ENCODE measurements at places on chromosomes 4 and X.

DNA sequence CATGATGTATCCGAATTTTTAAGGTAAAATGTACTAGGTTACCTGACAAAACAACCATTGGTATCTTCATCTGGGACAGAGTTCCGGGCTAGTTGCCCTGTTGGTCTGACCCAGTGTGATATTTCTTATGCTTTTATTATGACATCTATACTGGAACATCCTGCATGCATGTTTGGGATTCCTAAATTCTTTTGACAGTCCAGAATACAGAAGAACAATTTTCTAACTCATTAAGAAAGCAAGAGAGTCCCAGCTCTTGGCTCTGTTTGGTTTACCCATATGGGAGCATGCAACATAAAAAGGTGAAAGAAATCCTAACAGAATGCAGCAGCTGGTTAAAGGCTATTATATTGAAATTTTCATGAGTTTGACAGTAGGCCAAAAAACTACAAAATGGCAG, 247.7 kb upstream of the FTHL17 start:
- DNase-seq: no peak

DNA sequence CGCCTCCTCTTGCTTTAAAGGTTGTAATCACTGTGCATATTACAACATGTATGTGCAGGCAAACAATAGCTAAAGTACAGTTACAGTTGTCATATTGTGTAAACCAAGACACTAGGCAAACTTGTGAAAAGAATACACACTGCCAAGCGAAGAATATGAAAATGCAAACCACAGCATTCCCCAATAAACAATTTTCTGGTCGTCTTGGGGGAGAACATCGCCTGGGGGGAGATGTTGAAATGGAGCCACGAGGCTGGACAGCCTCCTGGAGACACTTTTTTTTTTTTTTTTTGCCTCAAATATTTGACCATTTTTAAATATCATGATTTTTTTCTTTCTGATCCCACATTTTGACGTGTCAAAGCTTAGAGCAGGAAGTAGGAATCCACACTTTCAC, 51.7 kb upstream of the PDLIM3 start:
- DNase-seq: no peak

GRCh38 chrX:48025561-48025960, 18.8 kb downstream of the SPACA5 start:
- peak; percentile 32 for DNase-seq

DNA sequence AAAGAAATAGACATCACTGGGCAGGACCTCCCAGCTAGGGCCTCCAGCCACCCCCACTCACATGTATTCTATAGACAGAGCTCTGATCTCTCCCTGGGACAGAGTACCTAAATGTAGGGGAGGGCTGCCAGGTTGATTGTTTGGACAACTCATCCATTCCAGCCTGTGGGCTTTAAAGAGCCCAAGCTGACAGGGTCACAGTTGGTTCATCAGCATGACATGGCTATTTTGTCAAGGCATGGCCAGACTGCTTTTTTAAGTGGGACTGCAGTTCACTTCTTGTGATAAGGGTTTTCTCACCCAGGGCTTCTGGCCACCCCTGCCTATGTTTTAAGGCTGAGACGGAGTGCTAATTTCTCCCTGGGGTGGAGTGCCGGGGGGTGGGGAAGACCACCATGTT, 63.3 kb downstream of the KLHL4 start:
- no peak for DNase-seq

DNA sequence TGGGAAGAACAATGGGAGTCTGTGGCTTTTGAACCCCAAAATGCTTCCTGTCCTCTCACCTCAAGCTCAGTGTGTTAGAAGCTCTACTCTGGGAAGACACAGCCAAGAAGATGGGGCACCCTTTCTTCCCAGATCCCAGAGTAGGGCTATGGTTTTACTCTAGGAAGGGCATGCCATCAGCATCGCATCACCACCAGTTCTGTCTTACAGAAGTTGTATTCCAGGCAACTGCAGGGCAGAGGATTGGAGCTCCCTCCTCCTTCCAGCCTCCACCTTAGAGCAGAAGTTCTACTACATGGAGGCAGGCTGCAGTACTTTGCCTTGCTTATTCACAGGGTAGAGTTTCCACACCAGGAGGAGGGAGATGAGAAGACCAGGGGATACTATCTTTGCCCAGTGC, 18.1 kb upstream of the ZFX start:
- no peak for DNase-seq

DNA sequence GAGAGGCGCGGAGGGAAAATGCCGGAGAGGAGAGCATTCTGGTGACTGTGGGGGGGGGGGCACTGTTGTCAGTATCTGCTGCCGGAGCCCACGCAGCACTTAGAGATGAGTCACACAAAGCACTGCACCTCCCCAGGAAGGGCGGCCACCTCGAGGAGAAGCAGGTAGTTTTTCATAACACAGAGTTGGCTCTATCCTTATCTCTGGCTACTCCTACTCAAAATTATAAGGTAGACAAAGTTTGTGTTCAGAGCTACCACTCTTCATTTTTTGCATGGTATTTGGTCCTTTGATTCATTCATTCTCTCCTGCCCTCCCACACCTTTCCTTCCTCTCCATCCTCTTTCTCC, 76.2 kb upstream of the SCOC start:
- DNase-seq: no peak

DNA sequence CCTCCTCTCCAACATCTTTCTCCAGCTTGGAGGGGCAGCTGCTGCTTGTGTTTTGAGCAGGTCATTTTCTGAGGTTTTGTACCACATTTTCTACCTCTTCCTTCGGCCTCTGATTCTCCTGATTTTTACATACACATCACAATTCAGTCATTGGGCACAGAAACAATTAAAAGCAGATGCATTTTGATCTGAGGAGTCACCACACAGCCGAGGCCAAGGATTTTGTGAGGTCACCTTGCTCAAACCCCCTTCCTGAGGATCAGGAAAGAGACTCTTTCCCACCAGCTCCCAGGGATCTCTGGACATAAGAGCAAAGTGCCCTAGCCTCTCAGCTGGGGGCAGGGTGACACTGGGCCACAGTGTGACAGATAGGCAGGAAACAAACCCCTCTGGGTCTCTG, 5.4 kb upstream of the FATE1 start:
- DNase-seq: no peak

DNA sequence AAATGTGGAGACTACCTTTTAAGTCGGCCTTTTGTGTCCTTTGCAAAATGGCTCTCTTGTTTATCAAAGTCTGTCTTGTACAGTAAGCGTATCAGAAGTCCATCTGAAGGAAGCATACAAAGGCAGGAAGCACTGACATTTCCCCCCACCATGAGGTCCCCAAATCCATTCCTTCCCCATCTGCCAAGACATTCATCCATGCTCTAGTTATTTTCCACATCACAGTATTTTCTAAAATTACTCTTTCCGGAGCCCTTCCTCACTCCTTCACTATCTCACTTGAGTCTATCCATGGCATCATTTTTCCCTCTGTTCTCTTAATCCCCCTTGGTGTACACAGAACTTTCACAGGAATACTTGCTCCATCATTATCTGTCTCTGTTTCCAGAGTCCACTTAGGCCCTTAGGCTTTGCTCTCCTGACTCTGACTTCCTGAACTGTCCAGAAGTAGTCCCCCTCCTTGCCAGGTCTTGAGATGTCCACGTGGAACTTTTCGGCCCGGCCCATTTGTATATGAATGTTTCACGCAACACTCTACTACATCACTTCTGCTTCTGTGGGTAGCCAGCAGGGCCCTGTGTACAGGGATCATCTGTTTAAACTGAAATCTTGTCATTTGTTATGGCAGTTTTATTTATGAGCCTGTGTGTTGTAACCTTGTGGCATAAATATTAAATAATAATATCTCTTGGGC, 2.1 kb downstream of the SEL1L3 start:
- DNase-seq: no peak

GRCh38 chr4:152992027-152992426, 55.9 kb downstream of the FHDC1 start:
- no peak for DNase-seq

DNA sequence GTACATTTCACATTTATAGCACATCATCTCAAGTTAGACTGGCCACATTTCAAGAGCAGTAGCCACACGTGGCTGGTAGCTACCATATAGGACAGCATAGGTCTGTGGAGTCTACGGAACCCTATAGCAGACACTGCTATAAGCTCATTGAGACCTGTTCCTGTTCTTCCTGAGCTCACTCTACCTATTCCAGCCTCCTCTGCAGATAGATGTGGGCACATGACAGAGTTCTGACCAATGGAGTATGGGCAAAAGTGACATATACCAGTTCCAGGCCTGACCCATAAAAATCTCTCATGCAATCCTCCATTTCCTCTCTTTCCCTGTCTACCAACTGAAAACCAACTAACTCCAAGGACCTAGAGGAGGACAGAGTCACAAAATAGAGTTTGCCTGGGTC, 3.5 kb upstream of the HDAC6 start:
- DNase-seq: no peak

DNA sequence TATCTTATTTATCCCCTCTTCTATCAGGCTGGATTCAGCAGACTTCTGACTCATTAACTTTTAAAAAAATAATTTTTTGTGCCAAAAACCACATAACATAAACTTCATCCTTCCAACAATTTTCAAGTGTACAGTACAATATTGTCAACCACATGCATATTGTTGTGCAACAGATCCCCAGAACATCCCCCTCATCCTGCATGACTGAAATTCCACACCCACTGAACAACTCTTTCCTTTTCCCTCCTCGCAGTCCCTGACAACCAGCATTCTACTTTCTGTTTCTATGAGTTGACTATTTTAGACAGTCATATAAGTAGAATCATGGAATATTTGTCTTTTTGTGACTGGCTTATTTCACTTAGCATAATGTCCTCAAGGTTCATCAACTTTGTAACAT, 2.2 kb upstream of the MID2 start:
- no peak for DNase-seq

DNA sequence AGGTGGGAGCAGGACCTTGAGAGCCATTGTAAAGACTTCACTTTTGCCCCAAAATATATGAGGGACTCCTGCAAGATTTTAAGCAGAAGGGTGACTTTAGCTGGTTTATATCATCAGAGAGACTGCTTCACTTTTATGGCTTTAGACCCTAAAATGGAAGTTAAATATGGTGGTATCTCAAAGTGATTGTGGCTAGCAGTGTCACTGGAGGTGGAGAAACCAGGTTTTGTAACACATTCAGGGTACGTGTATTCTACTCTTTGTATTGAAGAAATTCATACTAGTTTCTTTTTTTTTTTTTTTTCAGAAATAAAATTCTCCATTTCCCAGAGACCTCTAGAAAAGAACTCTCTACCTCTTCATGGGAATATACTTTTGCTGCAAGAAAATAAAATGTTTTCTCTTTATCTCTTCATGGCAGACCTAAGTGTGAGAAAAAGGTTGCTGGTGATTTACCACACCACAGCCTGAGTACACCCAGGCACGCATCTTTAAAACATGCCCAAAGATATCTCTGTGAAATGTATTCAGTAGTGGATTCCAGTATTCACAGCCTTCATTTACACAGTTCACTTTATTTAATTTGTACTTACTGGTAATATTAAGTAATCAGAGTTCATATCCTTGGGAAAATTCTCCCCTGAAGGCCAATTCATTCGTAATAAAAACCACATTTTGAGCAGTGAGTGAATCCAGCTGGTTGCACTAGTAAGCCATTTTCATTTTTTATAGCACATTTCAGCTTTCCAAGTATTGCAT, 74.3 kb upstream of the GUCY1A1 start:
- DNase-seq: no peak

GRCh38 chr4:113758372-113758771, 3.2 kb downstream of the CAMK2D start:
- DNase-seq: no peak

DNA sequence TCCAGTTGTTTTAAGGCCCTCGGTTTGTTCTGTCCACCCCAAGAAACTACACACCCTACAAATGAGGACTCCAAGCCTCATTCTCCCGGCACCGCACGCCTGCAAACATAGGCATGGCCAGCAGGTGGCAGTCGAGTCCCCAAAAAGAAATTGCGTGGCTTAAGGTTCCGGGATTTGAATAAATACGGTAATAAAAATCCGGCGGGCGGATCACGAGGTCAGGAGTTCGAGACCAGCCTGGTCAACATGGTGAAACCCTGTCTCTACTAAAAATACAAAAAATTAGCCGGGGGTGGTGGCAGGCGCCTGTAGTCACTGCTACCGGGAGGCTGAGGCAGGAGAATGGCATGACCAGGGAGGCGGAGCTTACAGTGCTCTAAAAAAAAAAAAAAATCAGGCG, 21.8 kb upstream of the CSF2RA start:
- peak; percentile 70 for DNase-seq

- DNase-seq: no peak
Measured at GRCh38 chrX:133633162-133633561, 217.9 kb upstream of the GPC4 start.

All from activated gamma-delta T cell treated with Interleukin-2 at 50 U/mL for 16 hours (primary cell).